ENCODE measurements at places on chromosomes 2 and 18.

GRCh38 chr2:168585700-168586099 is 129.6 kb downstream of the CERS6 start:
- no peaks in the 10 kb centered on the region for H3K4me1 ChIP-seq
- no peak overlapping the region for H3K4me3 ChIP-seq
- no peak overlapping the region for H3K27ac ChIP-seq
- no peaks in the 10 kb centered on the region for H3K36me3 ChIP-seq
- no peaks in the 10 kb centered on the region for H3K27me3 ChIP-seq

GRCh38 chr2:217725409-217725808 is 277.4 kb downstream of the TNS1 start:
- H3K4me1 ChIP-seq = no peaks in the 10 kb centered on the region
- no peak for DNase-seq
- no peak overlapping the region for H3K4me3 ChIP-seq
- no peaks in the 10 kb centered on the region for H3K36me3 ChIP-seq

GRCh38 chr18:48263914-48264902 is 145.0 kb downstream of the ZBTB7C start:
- no peaks in the 10 kb centered on the region for H3K36me3 ChIP-seq
- no peak for DNase-seq
- H3K4me3 ChIP-seq = no peak overlapping the region
- no peaks in the 10 kb centered on the region for H3K4me1 ChIP-seq

GRCh38 chr2:37376421-37377186 is 32.2 kb downstream of the QPCT start:
- no peaks in the 10 kb centered on the region for H3K27me3 ChIP-seq
- peaks cover 9% of the 10 kb centered on the region for H3K36me3 ChIP-seq
- H3K4me3 ChIP-seq = no peak overlapping the region
- no peak overlapping the region for H3K27ac ChIP-seq

Data from mesenchymal stem cell (in vitro differentiated cells and primary cell).